ENCODE measurements at places on chromosomes 1 and 21. TPM values are rescaled to one million over a fixed set of nuclear protein-coding genes. Genes with fewer than 3 reads are reported as not detected.

TSSK3 gene
- not detected for total RNA-seq

RAB42 gene
- total RNA-seq = not detected

PDC gene
- total RNA-seq = not detected

KRTAP7-1 gene
- not detected for total RNA-seq

AMPD1 gene
- total RNA-seq = not detected

TNFAIP8L2 gene
- total RNA-seq = 0.70 TPM

ZFP69B gene
- total RNA-seq = 2.4 TPM

ESRRG gene
- not detected for total RNA-seq

DEDD gene
- total RNA-seq = 35.5 TPM

RNU1-2 gene
- total RNA-seq = 4,982 TPM

RORC gene
- total RNA-seq = 3.7 TPM

ZBTB8B gene
- not detected for total RNA-seq

NASP gene
- 110 TPM for total RNA-seq

OR2T12 gene
- total RNA-seq = not detected

PKLR gene
- not detected for total RNA-seq

CLCA4 gene
- not detected for total RNA-seq

PRAMEF1 gene
- total RNA-seq = not detected

FAM78B gene
- total RNA-seq = 0.11 TPM

SPRR3 gene
- total RNA-seq = not detected

CD1C gene
- total RNA-seq = 0.39 TPM

OR10J1 gene
- not detected for total RNA-seq

OXCT2 gene
- not detected for total RNA-seq

AQP10 gene
- total RNA-seq = not detected

MAGI3 gene
- total RNA-seq = 8.7 TPM

PDE4B gene
- 155 TPM for total RNA-seq

RUNX3 gene
- 209 TPM for total RNA-seq

ZNF683 gene
- 0.41 TPM for total RNA-seq

DIRAS3 gene
- total RNA-seq = not detected

LYST gene
- total RNA-seq = 26.8 TPM

ENAH gene
- not detected for total RNA-seq

UBASH3A gene
- 59.7 TPM for total RNA-seq

MR1 gene
- total RNA-seq = 16.2 TPM

NBPF4 gene
- total RNA-seq = 0.11 TPM

SPATA17 gene
- total RNA-seq = not detected

ALG14 gene
- 0.52 TPM for total RNA-seq

LRRC40 gene
- total RNA-seq = 12.4 TPM

STXBP3 gene
- total RNA-seq = 41.6 TPM

OR2T11 gene
- not detected for total RNA-seq

POGK gene
- total RNA-seq = 17.6 TPM

PTCH2 gene
- total RNA-seq = 1.2 TPM

OR2L5 gene
- total RNA-seq = not detected

MX1 gene
- 82.3 TPM for total RNA-seq

SPRR1A gene
- not detected for total RNA-seq

CAPN9 gene
- total RNA-seq = not detected

PCAT6 gene
- 1.3 TPM for total RNA-seq

All from CD4-positive, alpha-beta T cell (primary cell).